ENCODE measurements at places on chromosomes 5 and 9.

- DNase-seq, result no peak
Measured at GRCh38 chr9:83271665-83272071, 208.7 kb upstream of the RASEF start.

DNA sequence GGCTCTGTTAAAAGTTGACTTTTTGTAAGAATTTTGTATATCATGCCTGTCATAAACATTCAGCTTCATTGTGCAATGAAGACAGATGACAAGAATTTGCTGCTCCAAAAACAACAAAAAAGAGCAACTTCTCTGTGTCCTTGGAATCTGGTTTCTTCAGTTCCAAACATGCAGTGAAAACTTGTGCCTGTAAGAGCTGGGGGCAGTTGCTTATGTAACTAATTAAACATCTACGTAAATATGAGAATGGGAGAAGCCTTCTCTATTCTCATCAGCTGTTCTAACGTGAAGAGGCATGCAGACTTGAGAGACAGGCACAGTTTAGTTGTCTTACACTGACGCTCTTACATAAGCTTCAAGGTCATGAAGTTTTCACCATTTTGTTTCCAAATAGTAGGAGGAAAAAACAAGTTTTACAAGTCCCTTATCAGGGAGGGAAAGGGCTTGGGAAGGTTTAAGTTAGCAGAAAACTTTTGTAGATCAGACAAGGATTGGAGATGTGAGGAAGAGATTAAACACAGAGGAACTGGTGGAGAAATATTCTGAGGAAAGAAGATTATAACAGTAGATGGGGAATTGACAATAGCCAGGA, 170.4 kb downstream of the RFK start:
- DNase-seq, result no peak

DNA sequence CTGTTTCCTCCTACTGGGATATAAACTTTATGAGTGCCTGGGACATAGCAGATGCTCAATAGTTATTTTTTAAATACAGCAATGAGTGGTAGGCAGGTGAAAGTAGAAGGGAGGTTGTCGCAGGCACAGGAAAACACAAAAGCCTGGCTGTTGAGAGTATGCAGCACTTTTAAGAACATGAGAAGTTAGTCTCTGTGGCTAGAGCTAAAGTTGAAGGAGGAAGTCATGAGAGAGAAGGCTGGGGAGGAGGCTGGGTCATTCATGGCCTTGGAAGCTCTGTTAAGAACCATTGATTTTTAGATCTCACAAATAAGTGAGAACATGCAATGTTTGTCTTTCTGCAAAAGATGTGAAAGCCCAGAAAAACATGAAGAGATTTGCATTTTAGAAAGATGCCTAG, 126.7 kb downstream of the PRKACG start:
- no peak for DNase-seq

- DNase-seq, result no peak
Measured at GRCh38 chr9:133930682-133931485, 61.2 kb downstream of the VAV2 start.

DNA sequence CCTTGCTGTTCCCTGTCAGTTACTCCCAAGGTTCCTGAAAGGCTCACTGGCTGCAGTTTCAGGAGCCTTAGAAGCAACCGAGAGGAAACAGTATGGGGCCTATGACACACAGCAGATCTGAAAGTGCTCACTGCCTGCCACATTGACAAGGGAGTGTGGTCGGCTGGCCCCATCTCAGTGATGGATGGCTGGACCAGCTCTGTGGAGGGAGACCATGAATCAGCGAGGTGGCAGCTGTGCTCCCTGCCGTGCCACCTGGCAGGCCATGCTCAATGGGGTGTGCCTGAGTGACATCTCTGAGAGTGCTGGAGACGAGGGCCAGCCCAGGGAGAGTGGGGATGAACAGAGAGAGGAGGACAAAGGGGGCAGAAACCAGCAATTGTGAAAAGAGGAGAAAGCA, 49.1 kb downstream of the DOCK2 start:
- no peak for DNase-seq

DNA sequence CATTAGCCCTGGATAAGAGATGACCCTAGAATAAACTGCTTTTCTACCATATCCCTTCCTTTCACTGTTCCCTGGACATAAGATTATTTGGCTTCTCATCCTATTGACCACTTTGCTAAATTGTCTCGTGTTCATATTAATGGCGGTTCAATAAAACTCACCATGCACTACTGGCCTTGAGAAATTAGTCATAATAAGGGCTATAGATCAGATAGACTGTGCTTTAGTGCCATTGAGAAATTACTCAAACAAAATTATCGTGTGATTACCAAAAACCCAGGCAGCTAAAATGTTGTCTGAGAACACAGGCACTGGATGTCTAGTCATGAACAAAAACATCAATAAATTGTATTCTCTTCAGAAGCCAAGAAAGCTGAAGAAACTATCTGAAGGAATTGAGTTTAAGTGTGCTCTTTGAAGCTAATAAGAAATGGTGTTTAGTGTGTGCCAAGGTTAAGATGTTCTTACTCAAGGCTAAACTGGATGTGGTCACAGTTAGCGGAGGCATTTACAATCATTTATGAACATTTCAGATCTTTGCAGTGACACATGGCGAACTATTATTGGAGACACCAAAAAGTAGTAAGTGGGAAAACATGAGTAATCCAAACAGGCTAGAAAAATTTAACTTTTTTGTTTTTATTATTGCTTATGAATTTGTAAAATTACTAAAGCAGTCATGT, 460.4 kb upstream of the RORB start:
- no peak for DNase-seq

DNA sequence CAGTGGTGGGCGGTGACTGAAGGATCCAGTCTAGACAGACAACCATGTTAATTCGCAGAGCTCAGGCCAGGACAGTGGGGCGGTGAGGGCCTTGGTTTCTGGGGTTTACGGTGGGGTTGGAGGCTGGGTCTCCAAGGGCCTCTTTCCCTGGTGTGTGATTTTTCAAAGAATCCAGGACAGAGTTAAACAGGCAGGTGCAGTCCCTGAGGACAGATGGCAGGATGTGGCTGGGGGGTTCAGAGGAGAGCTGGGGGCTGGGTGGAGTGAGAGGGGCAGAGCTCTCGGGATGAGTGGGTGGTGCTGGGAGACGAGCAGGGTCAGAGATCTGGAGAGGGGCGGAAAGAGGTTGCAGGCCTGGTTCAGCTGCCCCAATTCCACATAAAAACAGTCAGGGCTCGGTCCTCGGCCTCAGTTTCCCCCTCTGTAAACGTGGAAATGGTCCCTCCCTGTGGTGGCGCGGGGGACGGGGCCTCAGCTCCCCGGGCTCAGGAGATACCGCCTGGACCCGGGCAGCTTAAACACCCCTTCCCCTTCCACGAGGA, 145.9 kb downstream of the GAPVD1 start:
- no peak for DNase-seq

DNA sequence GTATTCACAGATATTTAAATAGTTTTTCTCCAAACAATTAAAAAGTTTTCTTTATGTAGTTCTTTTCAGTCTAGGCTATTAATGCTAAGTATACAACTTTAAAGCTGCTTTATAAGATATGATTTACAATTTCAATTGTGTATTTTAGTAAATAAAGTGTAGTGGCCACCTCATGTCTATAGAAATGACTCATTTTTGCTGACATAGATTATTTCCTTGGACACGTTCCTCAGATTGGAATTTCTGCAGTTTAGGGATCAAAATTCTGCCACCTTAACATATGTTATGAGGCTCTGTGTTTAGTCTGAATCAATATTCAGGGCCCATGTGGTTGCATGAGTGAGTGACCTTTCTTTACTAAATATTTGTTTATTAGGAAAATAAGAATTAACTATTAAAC, 750.2 kb downstream of the IRX1 start:
- DNase-seq, result no peak

- no peak for DNase-seq
Measured at GRCh38 chr9:93960221-93960970, 5.2 kb upstream of the BARX1 start.

All from stimulated activated CD4-positive, alpha-beta T cell treated with anti-CD3 and anti-CD28 coated beads, Interleukin-4, amount 100 ng/mL, for 1 hour (primary cell).